ENCODE measurements at places on chromosomes 12 and 14. TPM values are rescaled to one million over a fixed set of nuclear protein-coding genes. Genes with fewer than 3 reads are reported as not detected.

- H3K36me3 ChIP-seq = no peaks in the 10 kb centered on the region
- no peak overlapping the region for H3K27ac ChIP-seq
- no peaks in the 10 kb centered on the region for H3K27me3 ChIP-seq
Measured at GRCh38 chr12:133226690-133227089, 9.0 kb downstream of the ANHX start.

GRCh38 chr12:63308671-63309070, 157.7 kb upstream of the AVPR1A start:
- no peak overlapping the region for H3K27ac ChIP-seq
- H3K4me3 ChIP-seq = no peak overlapping the region
- H3K4me1 ChIP-seq = no peaks in the 10 kb centered on the region
- no peak for DNase-seq

GRCh38 chr14:59055439-59056045, 132.9 kb upstream of the DAAM1 start:
- H3K4me3 ChIP-seq = no peak overlapping the region
- no peaks in the 10 kb centered on the region for H3K4me1 ChIP-seq
- DNase-seq = no peak
- H3K27me3 ChIP-seq = no peaks in the 10 kb centered on the region
- no peak overlapping the region for H3K27ac ChIP-seq

DNA sequence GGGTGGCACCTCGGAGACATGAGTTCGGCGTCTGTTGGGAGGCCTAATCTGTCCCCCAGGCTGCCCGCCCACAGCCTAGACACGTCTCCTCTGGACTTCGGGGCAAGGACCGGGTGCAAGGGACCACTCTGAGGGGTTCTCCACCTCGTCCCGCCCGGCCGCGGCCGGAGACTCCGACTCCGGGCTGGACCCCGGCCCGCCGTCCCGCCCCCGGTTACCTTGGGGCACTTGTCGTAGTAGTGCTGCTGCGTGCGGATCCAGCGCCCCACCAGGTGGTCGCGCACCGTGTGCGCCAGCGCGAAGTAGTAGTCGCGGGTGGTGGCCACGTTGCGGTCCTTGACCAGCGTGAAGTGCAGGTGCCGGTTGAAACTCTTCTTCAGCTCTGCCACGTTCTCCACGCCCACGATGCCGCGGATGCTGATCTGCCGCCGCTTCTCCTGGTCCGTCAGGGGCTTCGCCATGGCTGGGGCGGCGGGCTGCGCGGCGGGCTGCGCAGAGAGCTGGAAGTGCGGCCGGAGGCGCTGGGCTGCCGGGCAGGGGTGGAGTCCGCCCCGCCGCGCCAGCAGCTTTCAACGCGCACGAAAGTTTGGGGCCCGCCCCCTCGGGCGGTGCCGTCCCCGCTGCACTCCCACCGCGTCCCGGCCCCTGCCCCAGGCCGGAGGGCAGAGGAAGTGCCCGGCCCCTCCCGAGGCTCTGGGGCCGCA, at the start of gene PYGL:
TSS of gene PYGL (minus strand) at position 541 of the 704 bp plus-strand sequence. CDS start at position 461, 80 bp downstream.
- H3K4me3 ChIP-seq = peak within 1 kb of the TSS; percentile 92
- H3K27me3 ChIP-seq = peaks cover 2% of the 10 kb centered on the region
- no peaks in the 10 kb centered on the region for H3K4me1 ChIP-seq
- DNase-seq = peak; percentile 84
- H3K27ac ChIP-seq = peak within 1 kb of the TSS; percentile 71

GRCh38 chr12:130249376-130249775, 87.1 kb downstream of the FZD10 start:
- H3K4me3 ChIP-seq = no peak overlapping the region
- no peak for DNase-seq
- no peaks in the 10 kb centered on the region for H3K36me3 ChIP-seq
- H3K27me3 ChIP-seq = no peaks in the 10 kb centered on the region
- no peak overlapping the region for H3K27ac ChIP-seq

- peak overlapping the region; percentile 98 for H3K27ac ChIP-seq
- peaks cover 11% of the 10 kb centered on the region for H3K4me1 ChIP-seq
- peaks cover 9% of the 10 kb centered on the region for H3K36me3 ChIP-seq
Measured at GRCh38 chr12:118061873-118062843, 1.2 kb upstream of the WSB2 start.

DNA sequence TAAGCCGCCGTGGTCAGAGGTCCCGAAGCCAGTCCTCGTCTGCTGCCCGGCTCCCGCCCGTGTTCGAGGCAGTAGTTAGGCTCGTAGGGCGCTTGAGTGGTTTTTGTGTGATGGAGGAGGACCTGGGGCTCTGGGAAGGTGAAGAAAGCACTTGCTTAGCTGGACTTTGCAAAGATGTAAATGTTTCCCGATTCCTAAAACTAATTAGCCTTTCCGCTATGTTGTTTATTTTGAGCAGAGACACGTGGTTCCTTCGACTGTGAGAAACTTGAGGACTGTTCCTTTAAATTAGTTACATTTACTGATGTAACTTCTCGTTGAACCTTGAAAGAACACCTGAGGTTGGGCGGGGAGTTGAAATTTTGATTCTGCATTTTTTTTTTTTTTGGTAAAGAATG, 33.9 kb downstream of the MIA2 start:
- peak overlapping the region; percentile 95 for H3K4me3 ChIP-seq
- DNase-seq = no peak
- H3K27ac ChIP-seq = peak overlapping the region; percentile 100
- peaks cover 31% of the 10 kb centered on the region for H3K4me1 ChIP-seq
- no peaks in the 10 kb centered on the region for H3K36me3 ChIP-seq

GRCh38 chr14:72801381-72801812, 92.5 kb downstream of the DPF3 start:
- peak overlapping the region; percentile 89 for H3K27ac ChIP-seq
- H3K36me3 ChIP-seq = no peaks in the 10 kb centered on the region
- no peaks in the 10 kb centered on the region for H3K27me3 ChIP-seq
- peaks cover 48% of the 10 kb centered on the region for H3K4me1 ChIP-seq
- H3K4me3 ChIP-seq = no peak overlapping the region
- DNase-seq = no peak

- no peaks in the 10 kb centered on the region for H3K36me3 ChIP-seq
- DNase-seq = peak; percentile 69
- no peaks in the 10 kb centered on the region for H3K4me1 ChIP-seq
- H3K27ac ChIP-seq = no peak overlapping the region
Measured at GRCh38 chr12:5511644-5512600, 80.0 kb downstream of the NTF3 start.

DNA sequence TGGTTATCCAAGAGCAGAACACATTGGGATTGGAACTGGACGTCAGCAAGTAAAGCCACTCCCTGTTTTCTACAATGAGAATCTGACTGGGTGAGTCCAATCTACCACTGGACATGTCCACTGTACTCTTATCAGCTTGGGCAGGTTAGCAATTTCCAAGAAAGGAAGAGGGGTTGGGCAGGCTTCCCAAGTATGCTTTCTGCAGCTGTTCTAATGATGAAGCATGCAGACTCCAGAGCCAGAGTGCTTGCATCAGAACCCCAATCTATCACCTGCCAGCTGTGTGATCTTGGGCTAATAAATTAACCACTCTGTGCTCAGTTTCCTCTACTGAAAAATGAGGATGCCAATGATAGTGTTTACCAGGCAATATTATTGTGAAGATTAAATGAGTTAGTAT, 92.0 kb downstream of the EMP1 start:
- H3K4me3 ChIP-seq = no peak overlapping the region
- no peaks in the 10 kb centered on the region for H3K4me1 ChIP-seq
- H3K36me3 ChIP-seq = no peaks in the 10 kb centered on the region
- no peaks in the 10 kb centered on the region for H3K27me3 ChIP-seq

GRCh38 chr12:120283318-120283717, 8.4 kb downstream of the RNU4-2 start:
- no peak overlapping the region for H3K27ac ChIP-seq
- H3K4me3 ChIP-seq = no peak overlapping the region
- H3K36me3 ChIP-seq = no peaks in the 10 kb centered on the region
- no peak for DNase-seq
- no peaks in the 10 kb centered on the region for H3K4me1 ChIP-seq
- H3K27me3 ChIP-seq = no peaks in the 10 kb centered on the region

GRCh38 chr12:43878050-43878449, 42.2 kb downstream of the TMEM117 start:
- H3K27ac ChIP-seq = no peak overlapping the region
- no peak for DNase-seq
- H3K36me3 ChIP-seq = no peaks in the 10 kb centered on the region
- no peaks in the 10 kb centered on the region for H3K27me3 ChIP-seq

GRCh38 chr12:75553836-75554555, 42.6 kb upstream of the KRR1 start:
- no peak overlapping the region for H3K27ac ChIP-seq
- H3K4me3 ChIP-seq = no peak overlapping the region
- H3K4me1 ChIP-seq = peaks cover 8% of the 10 kb centered on the region
- H3K36me3 ChIP-seq = no peaks in the 10 kb centered on the region
- H3K27me3 ChIP-seq = no peaks in the 10 kb centered on the region
- no peak for DNase-seq

- H3K4me1 ChIP-seq = peaks cover 8% of the 10 kb centered on the region
- no peak overlapping the region for H3K27ac ChIP-seq
- H3K4me3 ChIP-seq = no peak overlapping the region
Measured at GRCh38 chr12:95195122-95195521, 22.1 kb downstream of the FGD6 start.

DNA sequence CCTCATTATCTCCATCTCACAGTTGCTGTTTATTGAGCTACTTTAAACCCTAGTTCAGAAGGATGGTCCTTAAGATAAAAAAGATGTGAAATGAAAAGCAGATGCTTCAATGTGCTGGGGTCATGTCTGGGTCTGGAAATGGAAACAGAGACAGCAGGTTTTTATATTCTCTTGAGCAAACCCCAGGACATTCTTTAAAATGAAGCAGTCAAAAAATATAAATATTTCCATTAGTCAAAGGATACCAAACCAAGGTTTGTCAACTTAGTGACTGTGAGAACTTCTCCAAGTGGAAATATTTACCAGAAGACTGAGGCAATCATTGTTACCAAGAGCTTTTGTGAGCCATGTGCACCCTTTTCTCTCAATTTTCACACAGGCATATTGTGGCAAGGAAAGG, 102.5 kb upstream of the DIO2 start:
- DNase-seq = no peak
- no peaks in the 10 kb centered on the region for H3K27me3 ChIP-seq
- no peaks in the 10 kb centered on the region for H3K36me3 ChIP-seq
- H3K4me1 ChIP-seq = no peaks in the 10 kb centered on the region
- H3K4me3 ChIP-seq = no peak overlapping the region

- H3K36me3 ChIP-seq = no peaks in the 10 kb centered on the region
- peak overlapping the region; percentile 75 for H3K27ac ChIP-seq
- peaks cover 62% of the 10 kb centered on the region for H3K4me1 ChIP-seq
- H3K4me3 ChIP-seq = peak overlapping the region; percentile 54
- H3K27me3 ChIP-seq = no peaks in the 10 kb centered on the region
Measured at GRCh38 chr12:25977047-25977446, 18.6 kb downstream of the RASSF8 start.

DNA sequence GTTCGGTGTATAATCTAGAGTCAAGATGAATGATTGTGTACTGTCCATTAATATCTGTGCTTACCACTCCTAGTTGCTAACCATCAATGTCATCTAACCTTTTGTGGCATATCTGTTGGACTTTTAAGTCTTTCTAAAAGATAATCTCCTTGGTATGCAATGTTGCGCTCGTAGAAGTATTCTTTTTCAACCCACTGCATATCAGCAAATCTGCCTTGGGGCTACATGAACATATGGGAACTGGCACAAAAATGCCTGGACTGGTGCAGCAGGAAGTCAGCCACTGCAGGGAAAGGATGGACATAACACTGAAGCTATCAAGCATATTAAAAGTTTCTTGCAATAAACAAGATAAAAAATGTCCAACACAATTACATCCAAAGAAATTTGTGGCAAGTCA, 124.3 kb upstream of the SLC38A4 start:
- H3K27ac ChIP-seq = no peak overlapping the region
- peaks cover 10% of the 10 kb centered on the region for H3K4me1 ChIP-seq
- H3K4me3 ChIP-seq = no peak overlapping the region
- no peaks in the 10 kb centered on the region for H3K36me3 ChIP-seq
- DNase-seq = no peak

GRCh38 chr14:68792678-68792978, 239 bp downstream of the ZFP36L1 start:
- H3K27ac ChIP-seq = peak overlapping the region; percentile 100
- no peak for DNase-seq
- H3K36me3 ChIP-seq = peaks cover 48% of the 10 kb centered on the region
- no peaks in the 10 kb centered on the region for H3K4me1 ChIP-seq

DNA sequence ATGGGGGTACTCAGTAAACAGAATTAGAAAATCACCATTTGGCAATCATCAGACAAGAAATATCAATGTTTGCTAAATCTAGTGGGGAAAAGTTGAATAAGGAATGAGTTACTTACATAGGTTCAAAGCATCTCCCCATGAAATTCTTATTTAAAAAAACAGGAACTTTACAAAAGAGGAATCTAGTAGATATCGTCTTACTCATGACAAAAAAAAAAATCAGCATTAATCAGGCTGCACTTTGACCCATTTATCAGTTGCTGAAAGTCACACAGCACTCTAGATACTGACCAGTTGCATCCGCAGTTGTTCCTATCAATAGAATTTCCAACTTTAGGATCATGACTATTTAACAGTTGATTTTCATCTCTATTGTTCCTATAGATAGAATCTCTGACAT, 5.8 kb upstream of the DICER1 start:
- H3K4me1 ChIP-seq = peaks cover 3% of the 10 kb centered on the region
- H3K27me3 ChIP-seq = no peaks in the 10 kb centered on the region
- H3K27ac ChIP-seq = no peak overlapping the region
- H3K36me3 ChIP-seq = no peaks in the 10 kb centered on the region
- no peak overlapping the region for H3K4me3 ChIP-seq

GRCh38 chr12:62247281-62248045, 12.7 kb upstream of the USP15 start:
- H3K36me3 ChIP-seq = no peaks in the 10 kb centered on the region
- no peaks in the 10 kb centered on the region for H3K27me3 ChIP-seq
- no peaks in the 10 kb centered on the region for H3K4me1 ChIP-seq
- no peak overlapping the region for H3K4me3 ChIP-seq

DNA sequence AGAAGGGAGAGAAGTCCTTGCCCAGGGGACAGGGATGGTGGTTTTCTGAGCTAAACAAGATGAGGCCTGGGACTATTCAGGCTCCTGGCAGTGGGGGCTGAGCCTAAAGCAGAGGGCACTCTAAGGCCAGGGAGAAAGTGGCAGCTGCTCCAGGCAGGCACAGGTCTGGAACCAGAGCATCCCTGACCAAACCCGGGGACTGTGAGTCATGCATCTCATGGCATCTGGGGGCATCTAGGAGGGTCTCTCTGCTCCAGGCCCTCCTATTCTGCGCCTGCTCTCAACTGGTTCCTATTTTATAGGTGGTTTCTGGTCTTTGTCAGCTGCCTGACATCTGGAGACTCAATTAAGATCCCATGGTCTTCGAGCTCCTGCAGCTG, 11.6 kb downstream of the KRT7 start:
- no peak overlapping the region for H3K27ac ChIP-seq
- H3K4me1 ChIP-seq = peaks cover 43% of the 10 kb centered on the region
- H3K4me3 ChIP-seq = no peak overlapping the region
- no peaks in the 10 kb centered on the region for H3K27me3 ChIP-seq
- H3K36me3 ChIP-seq = no peaks in the 10 kb centered on the region

The RFC5 gene
- total RNA-seq = 2.2 TPM

The HOXC4 gene
- total RNA-seq = 4.7 TPM

The MIP gene
- not detected for total RNA-seq

The SPX gene
- 17.1 TPM for total RNA-seq

The SINHCAF gene
- total RNA-seq = 3.4 TPM

The MGAT4C gene
- total RNA-seq = not detected

The RACGAP1 gene
- 4.6 TPM for total RNA-seq

The RNASE3 gene
- not detected for total RNA-seq

The TMCC3 gene
- total RNA-seq = 21.2 TPM

The SDR9C7 gene
- total RNA-seq = 0.97 TPM

The CATSPERB gene
- total RNA-seq = 0.36 TPM

The MYL2 gene
- 19,145 TPM for total RNA-seq

The KRT72 gene
- not detected for total RNA-seq

The KRT75 gene
- not detected for total RNA-seq

The WNT1 gene
- total RNA-seq = not detected

The MYO1H gene
- total RNA-seq = 0.10 TPM

Measured in psoas muscle (tissue), 8 donors.